Stimulated activated CD4-positive, alpha-beta T cell treated with anti-CD3 and anti-CD28 coated beads, Interleukin-15, amount 100 ng/mL, for 48 hours (primary cell): ENCODE measurements at places on chromosomes 2 and 18.

GRCh38 chr2:237293978-237294377 is 120.0 kb downstream of the COL6A3 start:
- no peak for DNase-seq

GRCh38 chr2:74792282-74792681 is 41.6 kb upstream of the HK2 start:
- no peak for DNase-seq

DNA sequence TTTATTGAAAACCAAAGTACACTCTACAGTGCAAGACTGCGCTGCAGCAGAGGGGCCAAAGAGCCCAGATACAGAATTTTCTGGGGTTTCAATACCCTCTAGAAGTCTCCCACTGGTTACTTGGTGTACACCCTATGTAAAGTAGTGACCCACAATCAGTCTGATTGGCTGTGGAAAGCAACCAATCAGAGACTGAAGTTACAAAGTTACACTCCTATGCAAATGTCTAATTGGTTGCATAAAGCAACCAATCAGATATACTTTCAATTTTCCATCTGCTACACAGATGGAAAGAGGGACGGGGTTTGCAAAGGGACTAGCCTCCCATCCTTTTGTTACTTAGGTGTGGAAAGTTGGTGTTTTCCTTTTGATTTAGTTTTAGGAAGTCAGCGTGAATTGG is 198.9 kb upstream of the SH3BP4 start:
- no peak for DNase-seq

DNA sequence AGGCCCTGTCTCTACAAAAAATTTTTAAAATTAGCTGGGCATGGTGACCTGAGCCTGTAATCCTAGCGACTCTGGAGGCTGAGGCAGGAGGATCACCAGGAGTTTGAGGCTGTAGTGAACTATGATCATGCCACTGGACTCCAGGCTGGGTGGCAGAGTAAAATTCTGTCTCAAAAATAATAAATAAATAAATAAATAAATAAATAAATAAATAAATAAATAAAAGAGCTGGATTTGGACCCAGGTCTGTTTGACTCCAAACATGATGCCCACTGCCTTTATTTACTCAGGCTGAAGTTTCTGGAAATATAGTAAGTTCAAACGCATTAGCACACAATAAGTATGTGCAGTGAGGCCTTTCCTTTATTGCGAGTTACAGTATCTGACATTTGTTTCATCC is 75.0 kb downstream of the THNSL2 start:
- no peak for DNase-seq

DNA sequence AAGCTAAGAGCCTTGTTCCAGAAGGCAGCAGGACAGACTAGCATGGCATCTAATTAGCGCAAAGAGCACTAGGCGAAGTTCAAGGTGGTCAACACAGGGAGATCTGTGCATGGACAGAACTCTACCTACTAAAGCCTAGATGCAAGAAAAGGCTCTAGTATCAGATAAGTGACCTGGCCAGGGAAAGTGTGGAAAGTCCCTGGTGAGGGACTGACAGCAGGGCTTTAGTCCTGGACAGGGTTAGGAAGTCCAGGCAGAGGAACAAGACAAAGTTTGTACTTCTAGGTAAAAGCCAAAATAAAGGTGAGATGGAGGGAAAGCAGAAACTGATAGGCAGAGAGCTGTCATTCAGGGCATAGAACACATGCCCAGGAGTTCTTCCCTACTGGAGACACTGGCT is 45.0 kb upstream of the PCBP1 start:
- no peak for DNase-seq

DNA sequence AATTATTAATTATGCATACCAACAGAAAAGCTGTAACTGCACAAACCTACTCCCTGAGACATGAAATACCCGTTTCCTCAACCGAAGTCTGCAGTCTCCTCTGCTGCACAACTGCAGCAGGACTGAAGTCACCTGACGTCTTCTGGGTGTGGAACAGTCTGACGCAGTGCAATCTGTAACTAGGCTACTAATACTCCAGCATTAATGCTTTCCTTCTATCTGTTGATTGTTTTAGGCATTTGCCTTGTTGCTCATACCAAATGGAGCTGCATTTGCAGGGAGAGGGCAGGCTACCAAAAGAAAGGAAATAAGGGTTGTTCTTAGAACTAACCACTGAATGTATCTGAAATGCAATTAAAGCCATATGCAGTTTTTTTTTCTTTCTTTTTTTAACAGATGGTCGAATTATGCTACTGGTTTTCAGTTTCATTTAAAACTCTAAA is 40.1 kb downstream of the RTN4 start:
- DNase-seq: no peak

GRCh38 chr2:120566331-120567035 is 169.2 kb upstream of the GLI2 start:
- DNase-seq: no peak

DNA sequence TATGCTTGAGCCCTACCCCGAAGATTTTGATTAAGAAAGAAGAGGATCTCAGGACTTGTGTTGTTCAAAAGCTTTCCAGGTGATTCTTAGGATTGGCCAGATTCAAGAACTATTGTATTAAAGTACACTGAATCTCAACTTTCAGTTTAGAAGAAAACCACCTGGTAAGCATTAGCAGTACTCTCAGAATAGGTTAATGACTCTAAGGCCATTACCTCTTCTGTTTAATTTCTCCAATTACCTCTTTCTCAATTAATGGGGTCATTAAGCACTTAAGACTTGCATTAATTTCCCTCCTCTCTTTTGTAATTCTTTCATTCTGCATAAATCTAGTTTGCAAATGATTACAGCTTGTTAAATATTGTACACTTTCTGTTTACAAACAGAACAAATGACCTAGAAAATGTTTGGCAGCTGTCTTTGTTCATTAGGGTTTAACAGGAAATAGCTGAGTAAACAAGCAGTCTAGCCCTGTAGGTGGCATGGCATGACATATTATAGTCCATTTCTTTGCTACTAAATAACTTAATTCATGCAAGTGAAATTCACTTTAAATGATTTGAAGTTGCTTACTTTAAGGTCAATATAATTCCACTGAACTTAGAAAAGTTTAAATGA is 20.4 kb upstream of the TDRD15 start:
- no peak for DNase-seq
